ENCODE measurements at places on chromosomes 2 and 18. TPM values are rescaled to one million over a fixed set of nuclear protein-coding genes. Genes with fewer than 3 reads are reported as not detected.

DNA sequence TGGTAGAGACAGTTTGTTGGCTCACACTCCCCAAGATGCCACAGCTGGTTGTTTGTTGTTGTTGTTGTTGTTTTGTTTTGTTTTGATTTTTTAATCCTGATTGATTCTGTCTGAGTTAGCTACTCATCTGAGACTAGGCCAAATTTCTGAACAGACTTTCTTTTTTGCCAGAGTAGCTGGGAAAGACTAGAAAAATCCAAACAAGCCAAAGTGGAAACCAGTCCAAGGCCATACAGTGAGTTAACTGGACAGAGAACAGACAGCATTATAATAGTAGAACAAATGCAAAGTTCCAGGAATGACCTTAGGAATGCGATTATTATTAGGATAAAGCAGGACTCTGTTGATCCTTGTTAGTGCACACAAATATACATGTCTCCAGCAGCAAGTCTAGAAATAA is 43.8 kb upstream of the CYP26B1 start:
- DNase-seq: no peak
- no peak overlapping the region for H3K27ac ChIP-seq
- H3K27me3 ChIP-seq: no peaks in the 10 kb centered on the region
- H3K4me1 ChIP-seq: no peaks in the 10 kb centered on the region
- H3K4me3 ChIP-seq: no peak overlapping the region
- no peaks in the 10 kb centered on the region for H3K36me3 ChIP-seq

DNA sequence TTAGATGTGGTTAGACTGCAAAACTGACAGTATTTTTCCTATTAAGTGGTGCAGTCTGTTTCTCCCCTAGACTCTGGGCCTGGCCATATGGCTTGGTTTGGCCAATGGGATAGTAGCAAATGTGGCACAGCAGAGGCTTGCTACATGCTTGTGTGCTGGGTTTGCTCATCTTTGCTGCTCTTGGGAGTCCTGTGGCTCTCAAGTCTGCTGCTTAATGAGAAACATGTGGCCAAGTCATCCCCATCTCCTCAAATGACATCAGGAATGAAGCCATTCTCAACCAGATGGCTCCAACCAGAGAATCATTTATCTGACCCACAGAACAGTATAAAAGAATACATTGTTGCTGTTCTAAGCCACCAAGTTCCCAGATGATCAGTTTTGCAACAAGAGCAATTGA is 57.1 kb upstream of the PAX3 start:
- no peaks in the 10 kb centered on the region for H3K36me3 ChIP-seq
- peak; percentile 3 for DNase-seq
- H3K4me3 ChIP-seq: no peak overlapping the region
- H3K4me1 ChIP-seq: no peaks in the 10 kb centered on the region
- no peaks in the 10 kb centered on the region for H3K27me3 ChIP-seq

The TRIM43 gene
- not detected for total RNA-seq

The B3GNT2 gene
- total RNA-seq: 43.9 TPM

Data from stomach (tissue), 19 donors.